Mesenteric fat pad (tissue), 1 donor: ENCODE measurements at places on chromosomes 7 and 10.

DNA sequence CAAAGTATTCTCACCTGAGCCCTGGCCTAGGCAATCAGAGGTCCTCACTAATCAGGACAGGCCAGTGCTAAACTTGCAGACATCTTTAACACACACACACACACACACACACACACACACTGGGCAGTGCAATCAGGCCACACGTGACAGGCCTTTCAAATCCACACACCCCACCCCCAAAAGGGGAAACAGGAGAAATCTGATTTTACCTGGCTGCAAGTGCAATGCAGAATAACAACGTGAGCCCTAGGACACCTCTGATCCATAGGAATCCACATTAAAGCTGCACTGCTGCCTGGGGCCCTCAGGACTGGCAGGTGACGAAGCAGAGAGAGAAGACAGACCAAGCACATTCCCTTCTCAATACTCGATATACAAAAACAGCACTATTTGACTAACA is 218.9 kb downstream of the FAM107B start:
- no peak for DNase-seq

DNA sequence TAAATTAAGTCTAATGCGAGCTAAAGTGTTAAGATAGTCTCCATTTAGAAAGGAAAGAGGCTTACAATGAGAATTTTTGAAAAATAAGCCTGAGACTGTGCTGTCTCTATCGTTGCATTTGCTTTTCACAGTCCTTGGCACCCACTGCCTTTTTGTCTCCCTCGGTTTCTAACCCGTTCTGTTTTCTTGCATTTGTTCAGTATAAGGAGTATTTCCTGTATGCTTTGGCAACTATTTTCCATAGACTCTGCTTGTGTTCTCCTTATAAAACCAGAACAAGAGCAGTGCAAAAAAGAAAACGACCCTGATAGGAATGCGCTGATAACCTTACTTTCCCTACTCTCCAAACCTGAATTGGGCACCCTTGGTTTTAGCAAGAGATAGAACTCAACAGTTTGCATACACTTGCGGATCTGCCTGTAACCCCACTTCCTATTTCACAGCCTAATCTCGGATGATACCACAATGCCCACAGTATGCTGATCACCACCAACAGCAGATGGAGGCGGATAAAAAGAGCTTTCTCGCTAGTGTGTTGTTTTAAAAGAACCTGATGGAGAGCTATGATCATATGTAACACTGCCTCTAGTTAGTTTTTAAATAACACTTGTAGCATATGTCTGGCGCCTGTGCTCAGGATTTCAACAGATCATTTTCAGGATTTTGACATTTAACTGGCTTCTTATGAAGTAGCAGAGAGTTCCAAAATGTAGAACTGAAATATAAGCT is 1.6 kb upstream of the ARHGAP12 start:
- DNase-seq: no peak

- no peak for DNase-seq
These were observed 1.7 kb downstream of the TNS3 start for GRCh38 chr7:47580175-47580706.

DNA sequence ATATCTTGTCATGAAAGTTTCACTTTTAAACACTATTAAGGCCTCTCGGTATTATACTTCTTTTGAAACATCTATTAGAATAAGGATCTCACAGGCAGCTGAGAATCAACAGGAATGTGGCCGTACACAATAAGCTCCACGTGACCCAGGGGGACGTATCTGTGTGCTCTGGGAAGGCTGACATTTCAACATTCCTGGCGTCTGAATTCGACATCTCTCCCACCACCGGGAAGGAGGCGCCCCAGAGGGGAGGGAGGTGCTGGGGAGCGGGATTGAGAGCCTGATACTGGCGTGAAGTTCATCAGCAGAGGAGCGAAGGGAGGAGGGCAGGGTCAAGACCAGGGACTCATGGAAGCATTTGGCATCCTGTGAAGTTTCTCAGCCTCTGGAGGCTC is 401.3 kb downstream of the DNAJB6 start:
- DNase-seq: no peak
